ENCODE measurements at places on chromosomes 7 and 10. TPM values are rescaled to one million over a fixed set of nuclear protein-coding genes. Genes with fewer than 3 reads are reported as not detected.

DNA sequence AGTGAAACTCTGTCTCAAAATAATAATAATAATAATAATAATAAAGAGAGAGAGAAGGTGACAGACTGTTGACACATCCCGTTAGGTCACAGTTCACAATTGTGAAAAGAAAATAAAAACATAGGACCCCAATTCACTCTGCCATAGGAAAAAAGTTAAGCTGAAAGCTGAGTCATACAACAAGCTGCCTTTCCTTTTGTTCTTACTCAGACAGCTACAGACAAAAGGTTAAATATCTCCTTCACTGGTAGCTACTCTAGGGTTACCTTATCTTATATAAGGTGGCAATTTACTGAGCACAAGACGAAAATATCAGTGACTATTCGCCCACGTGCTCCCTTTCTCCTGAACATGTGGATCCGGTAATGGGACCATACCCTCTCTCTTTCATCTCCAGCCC, 17.5 kb downstream of the TUBAL3 start:
- no peak for DNase-seq

GRCh38 chr7:90749774-90750173, 153.7 kb downstream of the CDK14 start:
- peak; percentile 45 for DNase-seq

- DNase-seq, result no peak
These were observed 56.3 kb downstream of the C10orf105 start for GRCh38 chr10:71663311-71663710.

- no peak for DNase-seq
These were observed 237.7 kb downstream of the FANK1 start for GRCh38 chr10:126133906-126134656.

Gene BTBD16
- not detected for total RNA-seq

Gene KRIT1
- 78.1 TPM for total RNA-seq

Gene ACBD5
- 27.4 TPM for total RNA-seq
